ENCODE measurements at places on chromosomes 5 and 9. TPM values are rescaled to one million over a fixed set of nuclear protein-coding genes. Genes with fewer than 3 reads are reported as not detected.

The TLX3 gene
- total RNA-seq, result not detected

The FAM169A gene
- total RNA-seq, result 3.3 TPM

The ROR2 gene
- 81.7 TPM for total RNA-seq

The ELP1 gene
- 13.9 TPM for total RNA-seq

DNA sequence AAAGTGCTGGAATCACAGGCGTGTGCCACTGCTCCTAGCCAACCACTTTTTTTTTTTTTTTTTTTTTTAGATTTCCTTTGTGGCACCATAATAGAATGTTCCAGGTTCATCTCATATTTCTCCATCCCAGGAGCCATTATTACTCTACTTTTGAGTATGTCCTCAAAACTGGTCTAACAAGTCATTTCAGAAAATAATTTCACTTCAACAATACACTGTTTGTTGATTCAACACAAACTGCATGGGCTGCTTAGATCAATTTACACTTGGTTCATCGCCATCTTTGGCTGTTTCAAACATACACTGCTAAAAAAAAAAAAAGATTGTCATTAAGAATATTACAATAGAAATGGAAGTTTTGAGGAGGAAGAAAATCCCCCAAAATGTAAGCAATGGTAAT is 57.9 kb downstream of the CSNK1A1 start:
- H3K36me3 ChIP-seq, result peaks cover 35% of the 10 kb centered on the region
- peaks cover 59% of the 10 kb centered on the region for H3K4me1 ChIP-seq
- no peak overlapping the region for H3K4me3 ChIP-seq
- H3K27ac ChIP-seq, result peak overlapping the region; percentile 92

GRCh38 chr9:123053046-123053445 is 19.6 kb downstream of the GPR21 start:
- peak overlapping the region; percentile 42 for H3K27ac ChIP-seq
- H3K4me1 ChIP-seq, result peaks cover 50% of the 10 kb centered on the region
- no peaks in the 10 kb centered on the region for H3K36me3 ChIP-seq
- DNase-seq, result no peak

DNA sequence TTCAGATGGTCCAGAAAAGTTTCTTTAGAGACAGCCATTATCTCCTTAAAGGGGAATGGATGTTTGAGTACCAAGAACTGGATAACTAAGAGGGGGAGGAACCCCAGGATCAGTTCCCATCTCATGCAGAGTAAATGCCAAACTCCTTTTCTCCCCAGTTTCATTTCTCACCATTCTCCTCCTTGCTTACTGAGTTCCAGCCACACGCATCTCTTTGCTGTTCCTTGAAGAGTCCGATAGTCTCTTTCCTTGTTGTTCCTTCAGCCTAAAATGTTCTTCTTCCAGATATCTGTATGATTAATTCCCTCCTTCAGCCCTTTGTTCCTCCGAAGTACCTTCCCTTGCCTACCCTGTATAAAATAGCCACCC is 30.0 kb downstream of the KDM4C start:
- no peaks in the 10 kb centered on the region for H3K27me3 ChIP-seq
- no peak overlapping the region for H3K4me3 ChIP-seq
- no peaks in the 10 kb centered on the region for H3K4me1 ChIP-seq
- DNase-seq, result no peak
- H3K27ac ChIP-seq, result no peak overlapping the region

GRCh38 chr5:97874491-97874890 is 691.4 kb upstream of the RIOK2 start:
- no peak for DNase-seq
- no peaks in the 10 kb centered on the region for H3K4me1 ChIP-seq
- no peak overlapping the region for H3K27ac ChIP-seq
- no peak overlapping the region for H3K4me3 ChIP-seq
- no peaks in the 10 kb centered on the region for H3K36me3 ChIP-seq
- H3K27me3 ChIP-seq, result no peaks in the 10 kb centered on the region

DNA sequence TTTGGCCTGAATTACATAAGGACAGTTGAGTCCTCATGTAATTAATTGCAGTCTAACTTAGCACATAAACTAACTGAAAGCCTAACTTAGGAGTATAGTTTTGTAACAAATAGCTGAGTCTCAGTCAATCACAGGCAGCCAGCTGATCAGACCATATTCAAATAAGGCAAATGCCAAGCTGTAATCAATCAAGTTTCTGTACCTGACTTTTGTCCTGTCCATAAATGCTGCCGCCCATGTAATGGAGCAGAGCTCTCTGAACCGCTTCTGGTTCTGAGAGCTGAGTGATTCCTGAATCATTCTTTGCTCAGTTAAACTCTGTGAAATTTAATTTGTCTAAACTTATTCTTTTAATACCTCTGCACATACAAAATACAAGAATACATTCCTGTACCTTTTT is 104.8 kb downstream of the TSSK1B start:
- H3K4me1 ChIP-seq, result peaks cover 11% of the 10 kb centered on the region
- DNase-seq, result no peak
- no peaks in the 10 kb centered on the region for H3K27me3 ChIP-seq
- H3K36me3 ChIP-seq, result no peaks in the 10 kb centered on the region
- H3K27ac ChIP-seq, result no peak overlapping the region
- H3K4me3 ChIP-seq, result no peak overlapping the region

GRCh38 chr5:164359260-164360255 is 854.1 kb downstream of the MAT2B start:
- no peak overlapping the region for H3K27ac ChIP-seq
- no peaks in the 10 kb centered on the region for H3K27me3 ChIP-seq
- no peak for DNase-seq
- H3K4me3 ChIP-seq, result no peak overlapping the region
- no peaks in the 10 kb centered on the region for H3K36me3 ChIP-seq
- peaks cover 9% of the 10 kb centered on the region for H3K4me1 ChIP-seq

GRCh38 chr5:141260458-141261237 is 15.5 kb downstream of the PCDHB15 start:
- no peaks in the 10 kb centered on the region for H3K4me1 ChIP-seq
- no peak overlapping the region for H3K4me3 ChIP-seq
- no peak for DNase-seq
- no peaks in the 10 kb centered on the region for H3K36me3 ChIP-seq
- H3K27ac ChIP-seq, result no peak overlapping the region

DNA sequence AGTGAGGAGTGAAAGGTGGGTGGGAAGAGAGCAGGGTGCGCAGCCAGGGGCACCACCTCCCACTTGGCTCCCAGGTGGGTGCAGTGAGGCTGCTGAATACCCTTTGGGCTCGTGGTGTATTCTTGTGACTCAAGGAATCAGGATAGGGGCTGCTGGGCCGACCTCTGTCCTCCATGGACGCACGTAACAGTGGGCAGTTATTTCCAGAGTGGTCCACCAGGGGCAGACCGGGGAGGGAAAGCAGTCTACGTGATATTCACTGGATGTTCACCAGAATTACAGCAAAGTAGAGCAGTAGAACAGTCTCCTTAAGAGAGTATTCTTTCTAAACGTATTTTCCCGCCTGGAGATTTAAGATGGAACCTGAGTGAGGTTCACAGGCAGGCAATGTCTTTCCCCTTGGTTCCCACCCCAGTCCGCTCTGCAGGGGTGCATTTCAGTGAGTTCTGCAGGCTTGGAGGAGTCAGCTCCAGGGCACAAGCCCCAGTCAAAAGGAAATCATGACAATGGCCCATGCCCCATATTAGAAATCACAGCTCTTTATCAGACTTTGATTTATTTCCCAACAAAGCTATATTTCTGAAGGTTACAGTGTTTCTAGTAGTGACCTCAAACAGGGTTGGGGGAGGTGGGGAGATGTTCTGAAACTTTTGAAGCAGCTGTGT is 88.7 kb downstream of the SYK start:
- H3K27ac ChIP-seq, result no peak overlapping the region
- no peaks in the 10 kb centered on the region for H3K27me3 ChIP-seq
- H3K4me1 ChIP-seq, result no peaks in the 10 kb centered on the region
- H3K36me3 ChIP-seq, result no peaks in the 10 kb centered on the region

DNA sequence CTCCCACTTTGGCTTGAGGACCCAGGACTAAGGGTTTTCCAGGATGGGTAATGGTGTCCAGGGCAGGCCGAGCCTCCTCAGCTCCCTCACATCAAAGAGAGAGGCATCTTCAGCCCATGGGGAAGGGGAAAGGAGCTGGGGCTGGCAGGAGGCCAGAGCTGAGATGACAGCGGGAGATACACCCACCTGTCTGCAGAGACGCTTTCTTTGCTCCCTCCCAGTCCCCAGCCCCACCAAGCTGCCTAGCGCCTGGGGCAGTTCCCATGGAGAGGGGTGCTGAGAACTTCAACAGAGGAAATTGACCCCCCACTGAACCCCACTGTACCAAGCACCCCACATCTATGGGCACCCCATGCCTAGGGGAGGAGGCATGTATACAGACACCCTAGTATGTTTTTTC is 10.6 kb downstream of the PCDH1 start:
- no peak overlapping the region for H3K27ac ChIP-seq
- H3K36me3 ChIP-seq, result no peaks in the 10 kb centered on the region
- no peaks in the 10 kb centered on the region for H3K27me3 ChIP-seq
- no peak for DNase-seq
- no peak overlapping the region for H3K4me3 ChIP-seq

GRCh38 chr5:32612134-32612888 is 27.0 kb downstream of the SUB1 start:
- H3K27ac ChIP-seq, result no peak overlapping the region
- no peaks in the 10 kb centered on the region for H3K4me1 ChIP-seq
- no peak for DNase-seq
- no peak overlapping the region for H3K4me3 ChIP-seq
- H3K36me3 ChIP-seq, result no peaks in the 10 kb centered on the region

DNA sequence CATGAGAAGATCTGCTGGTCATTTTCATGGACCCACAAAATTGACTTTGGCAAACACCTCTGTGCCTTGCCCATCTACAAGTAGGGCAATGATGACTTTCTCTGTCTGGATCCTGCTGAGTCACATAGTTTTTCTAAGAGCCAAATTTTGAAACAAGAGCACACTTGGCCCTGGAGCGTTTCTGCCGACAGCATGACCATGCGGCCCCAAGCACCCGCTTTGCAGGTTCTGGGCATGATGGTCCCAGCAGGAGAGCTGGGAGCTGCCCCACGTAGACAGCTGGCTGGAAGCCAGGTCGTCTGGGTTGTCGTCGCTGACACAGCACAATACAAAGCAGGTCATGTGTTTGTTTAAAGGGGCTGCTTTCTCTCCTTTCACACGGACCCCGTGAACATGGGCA is 159.8 kb downstream of the SYK start:
- H3K36me3 ChIP-seq, result no peaks in the 10 kb centered on the region
- no peak for DNase-seq
- H3K27me3 ChIP-seq, result no peaks in the 10 kb centered on the region
- no peak overlapping the region for H3K27ac ChIP-seq
- H3K4me1 ChIP-seq, result no peaks in the 10 kb centered on the region

GRCh38 chr9:72349240-72349639 is 15.8 kb downstream of the ZFAND5 start:
- peaks cover 6% of the 10 kb centered on the region for H3K4me1 ChIP-seq
- peaks cover 4% of the 10 kb centered on the region for H3K36me3 ChIP-seq
- H3K4me3 ChIP-seq, result no peak overlapping the region
- no peak for DNase-seq
- H3K27me3 ChIP-seq, result no peaks in the 10 kb centered on the region
- H3K27ac ChIP-seq, result no peak overlapping the region

DNA sequence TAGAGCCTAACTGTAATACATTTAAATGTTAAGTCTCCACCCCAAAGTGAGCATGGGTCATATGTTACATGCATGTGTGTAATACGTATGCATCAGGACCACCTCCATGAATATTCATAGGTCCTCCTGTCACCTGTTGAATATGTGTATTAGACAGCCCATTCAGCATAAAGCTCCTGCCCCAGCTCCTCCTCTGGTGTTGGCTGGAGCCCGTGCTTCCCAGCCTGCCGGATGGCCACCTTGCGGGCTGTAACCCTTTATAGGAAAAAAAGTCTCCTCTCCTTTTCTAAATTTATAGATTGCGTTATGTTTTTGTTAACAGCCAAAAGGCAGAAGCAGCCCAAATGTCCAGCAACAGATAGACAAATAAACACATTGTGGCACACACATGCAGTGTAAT is 299.5 kb downstream of the MED10 start:
- H3K4me1 ChIP-seq, result no peaks in the 10 kb centered on the region
- no peaks in the 10 kb centered on the region for H3K36me3 ChIP-seq
- H3K27ac ChIP-seq, result no peak overlapping the region
- H3K4me3 ChIP-seq, result no peak overlapping the region

- H3K4me1 ChIP-seq, result peaks cover 22% of the 10 kb centered on the region
- H3K27me3 ChIP-seq, result no peaks in the 10 kb centered on the region
- DNase-seq, result peak; percentile 76
Observed at GRCh38 chr9:128689820-128690683, 1.0 kb downstream of the SET start.

- H3K27ac ChIP-seq, result no peak overlapping the region
- no peak for DNase-seq
- no peaks in the 10 kb centered on the region for H3K27me3 ChIP-seq
Observed at GRCh38 chr5:164555809-164556208, 1050.4 kb downstream of the MAT2B start.

GRCh38 chr5:56480078-56480704 is 247.1 kb upstream of the ANKRD55 start:
- H3K27me3 ChIP-seq, result no peaks in the 10 kb centered on the region
- H3K4me3 ChIP-seq, result peak overlapping the region; percentile 75
- H3K27ac ChIP-seq, result peak overlapping the region; percentile 84
- H3K36me3 ChIP-seq, result no peaks in the 10 kb centered on the region

DNA sequence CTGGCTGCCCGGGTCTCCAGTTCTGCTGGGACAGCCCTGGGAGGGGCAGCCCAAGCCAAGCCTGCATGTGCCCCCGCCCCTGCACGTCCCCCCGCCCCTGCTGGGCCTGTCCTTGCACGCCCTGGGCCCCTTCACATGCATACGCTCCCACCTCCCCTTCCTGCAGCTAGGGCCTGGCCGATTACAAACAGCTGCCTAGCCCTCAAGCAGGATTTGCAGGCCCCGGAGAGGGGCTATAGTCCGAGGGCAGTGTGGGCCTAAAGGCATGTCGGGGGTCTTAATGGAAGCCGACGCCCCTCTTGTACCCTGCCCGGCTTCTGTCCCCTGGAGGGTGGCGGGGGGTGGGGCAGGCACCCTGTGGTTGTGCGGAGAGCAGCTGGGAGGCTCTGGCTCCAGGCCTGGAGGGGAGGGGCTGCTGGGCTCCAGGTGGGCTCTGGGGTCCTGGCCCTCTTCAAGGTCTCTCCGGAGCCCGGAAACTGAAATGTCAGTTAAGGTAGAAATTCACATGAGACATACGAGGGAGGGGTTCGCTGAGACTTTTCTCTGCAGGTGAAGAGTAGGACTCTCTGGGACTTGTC is 16.9 kb downstream of the COL5A1 start:
- H3K27me3 ChIP-seq, result no peaks in the 10 kb centered on the region
- H3K4me1 ChIP-seq, result no peaks in the 10 kb centered on the region
- no peak overlapping the region for H3K4me3 ChIP-seq
- H3K27ac ChIP-seq, result peak overlapping the region; percentile 88
- no peaks in the 10 kb centered on the region for H3K36me3 ChIP-seq

DNA sequence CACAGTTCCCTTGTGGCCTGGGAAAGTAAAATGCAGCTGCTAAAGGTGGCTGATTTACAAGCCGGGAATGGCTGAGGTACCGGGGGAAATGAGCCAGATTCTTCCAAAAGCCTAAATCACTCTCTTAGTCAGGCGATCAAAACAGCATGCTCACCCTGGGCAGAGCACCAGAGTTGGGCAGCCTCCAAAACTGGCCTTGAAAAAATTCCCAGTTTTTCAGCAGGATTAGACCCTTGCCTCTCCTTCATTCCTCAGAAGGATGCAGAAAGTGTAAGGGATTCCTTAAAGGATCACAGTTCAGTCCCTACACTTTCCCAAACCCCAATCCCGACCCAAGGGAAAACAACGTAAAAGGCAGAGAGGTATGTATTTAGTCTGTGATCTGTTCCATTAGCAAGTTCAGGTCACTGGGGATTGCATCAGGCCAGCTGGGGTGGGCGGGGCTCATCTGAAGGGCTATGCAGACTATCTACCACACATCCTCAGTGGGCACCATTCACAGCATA is 16.9 kb downstream of the TMEM174 start:
- no peaks in the 10 kb centered on the region for H3K4me1 ChIP-seq
- H3K27me3 ChIP-seq, result no peaks in the 10 kb centered on the region
- H3K36me3 ChIP-seq, result no peaks in the 10 kb centered on the region
- no peak overlapping the region for H3K27ac ChIP-seq
- no peak overlapping the region for H3K4me3 ChIP-seq
